ENCODE measurements at places on chromosomes 7 and 10.

GRCh38 chr7:34755008-34755407 is 97.0 kb downstream of the NPSR1 start:
- DNase-seq = no peak

- DNase-seq = no peak
These were observed 31.7 kb downstream of the PPP1R3C start for GRCh38 chr10:91601212-91601611.

DNA sequence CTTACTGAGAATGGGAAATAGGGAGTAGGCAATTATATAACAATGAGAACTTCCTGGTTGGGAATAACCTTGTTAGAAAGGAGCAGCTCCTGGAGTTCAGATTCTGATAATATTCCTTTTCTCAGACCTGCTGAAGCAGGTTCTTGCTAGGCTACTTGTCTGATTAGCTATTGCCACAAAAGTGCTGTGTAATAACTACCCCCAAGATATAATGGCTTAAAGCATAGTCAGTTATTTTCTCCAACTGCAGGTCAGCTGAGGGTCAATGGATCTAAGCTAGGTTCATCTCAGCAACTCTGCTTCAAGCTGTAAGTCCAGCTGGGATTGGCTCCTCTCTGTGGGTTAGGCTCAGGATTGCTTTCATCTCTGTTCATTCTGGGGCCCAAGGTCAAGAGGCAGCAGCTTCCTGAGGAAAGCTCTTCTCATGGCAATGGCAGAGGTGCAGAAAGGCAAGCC is 9.4 kb upstream of the CNOT4 start:
- DNase-seq = no peak

DNA sequence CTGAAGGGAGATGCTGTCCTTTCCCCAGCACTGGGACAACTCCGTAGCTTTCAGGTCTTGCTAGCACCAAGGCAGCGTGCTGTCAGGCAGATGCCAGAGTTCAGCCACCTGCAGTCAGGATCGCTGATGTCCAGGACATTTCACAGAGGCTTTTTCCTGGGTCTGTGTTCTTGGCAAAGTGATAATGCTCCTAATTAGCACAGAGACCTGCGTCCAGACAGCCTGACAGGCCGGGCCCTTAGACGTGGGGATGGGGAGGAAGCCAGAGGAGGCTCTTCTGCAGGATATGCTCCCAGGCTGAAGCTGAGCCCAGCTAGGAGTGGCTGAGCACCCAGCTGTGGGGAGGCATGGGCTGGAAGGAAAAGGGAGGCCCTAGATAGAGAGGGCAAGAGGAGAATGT is 82.5 kb upstream of the TBX20 start:
- DNase-seq = no peak

- no peak for DNase-seq
These were observed 21.7 kb upstream of the MACC1 start for GRCh38 chr7:20238754-20239324.

DNA sequence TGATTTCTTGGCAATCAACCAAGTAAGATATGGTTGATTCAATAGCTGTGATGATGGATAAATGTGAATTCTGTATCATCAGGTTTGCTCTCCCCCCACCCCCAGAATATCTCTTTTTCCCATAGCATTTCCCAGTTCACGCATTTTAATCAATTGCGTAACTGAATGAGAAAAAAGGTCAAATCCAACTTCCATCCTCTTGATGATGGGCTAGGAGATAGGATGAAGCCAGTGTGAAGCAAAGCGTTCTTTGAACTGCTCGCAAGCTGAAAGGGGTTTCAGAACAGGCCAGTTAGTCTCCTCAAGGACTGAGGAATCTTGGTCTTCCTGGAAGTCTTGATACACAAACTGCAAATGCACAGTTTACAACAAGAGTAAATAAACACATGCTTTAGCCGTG is 94.5 kb upstream of the ARMC3 start:
- no peak for DNase-seq

- DNase-seq = no peak
These were observed 159.7 kb upstream of the PLXDC2 start for GRCh38 chr10:19656420-19657042.

DNA sequence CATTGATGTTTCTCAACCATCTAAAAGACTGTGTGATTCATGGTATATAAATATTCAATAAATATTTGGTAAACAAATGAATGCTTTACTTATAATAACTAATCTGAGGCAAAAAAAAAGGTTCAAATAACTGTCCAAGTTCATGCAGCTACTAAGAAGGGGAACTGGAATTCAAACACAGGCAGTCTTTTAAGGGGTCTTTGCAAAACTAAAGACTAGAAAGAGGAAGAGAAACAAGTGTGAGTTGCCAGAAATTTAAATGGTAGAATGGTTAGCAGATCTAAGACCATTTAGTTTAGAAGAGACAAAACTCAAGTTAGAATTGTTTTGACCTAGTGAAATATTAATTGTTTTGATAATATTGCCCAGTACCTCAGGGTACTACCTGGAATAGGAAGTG is 642.0 kb upstream of the LRRN3 start:
- no peak for DNase-seq

DNA sequence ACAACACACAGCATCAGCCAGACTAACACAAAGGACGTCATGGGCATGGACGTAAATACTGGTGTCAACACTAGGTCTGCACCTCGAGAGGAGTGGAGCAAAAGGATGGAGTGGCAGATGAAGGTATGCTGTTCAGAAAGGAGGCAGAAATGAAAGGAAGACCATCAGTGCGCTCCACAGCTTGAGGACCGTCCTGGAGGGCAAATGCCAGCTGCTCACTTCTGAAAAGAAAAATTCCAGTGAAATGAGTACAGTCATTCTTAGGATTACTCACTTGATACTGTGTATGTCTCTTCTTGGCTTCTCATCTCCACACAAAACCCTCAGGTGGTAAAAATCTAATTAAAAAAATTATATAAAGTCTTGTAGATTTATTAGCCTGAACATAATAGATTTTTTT is 44.8 kb downstream of the EGFR start:
- DNase-seq = peak; percentile 47

GRCh38 chr10:73802276-73802991 is 9.0 kb downstream of the NDST2 start:
- DNase-seq = no peak

GRCh38 chr10:113252650-113253618 is 299.9 kb upstream of the HABP2 start:
- DNase-seq = no peak

- DNase-seq = no peak
These were observed 32.7 kb upstream of the SMNDC1 start for GRCh38 chr10:110337401-110337800.

- no peak for DNase-seq
These were observed 273.1 kb downstream of the SEMA3D start for GRCh38 chr7:84913731-84914130.

DNA sequence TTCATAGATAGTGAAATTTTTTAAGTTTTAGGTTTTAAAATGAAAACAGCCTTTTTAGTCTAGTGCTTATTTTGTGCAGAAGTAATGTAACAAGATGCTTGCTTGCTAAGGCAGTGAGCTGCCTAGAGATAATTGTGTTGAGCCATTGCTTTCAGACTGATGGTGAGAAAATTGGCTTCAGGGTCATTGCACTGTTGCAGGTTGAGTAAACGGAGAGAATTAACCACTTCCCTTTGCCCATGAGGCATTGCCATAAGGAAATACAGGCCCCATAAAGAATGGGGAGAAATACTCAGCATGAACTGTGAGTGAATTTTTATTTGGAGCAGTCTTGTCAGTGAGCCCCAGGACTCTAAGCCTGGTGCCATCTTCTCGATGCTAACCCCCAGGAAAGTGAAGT is 140.5 kb downstream of the LRRC4 start:
- no peak for DNase-seq

- DNase-seq = no peak
These were observed 14.2 kb downstream of the ANK3 start for GRCh38 chr10:60375293-60376004.

- DNase-seq = no peak
These were observed 22.4 kb upstream of the CYTH3 start for GRCh38 chr7:6294839-6295238.

GRCh38 chr10:96833220-96834001 is 1.3 kb downstream of the LCOR start:
- DNase-seq = no peak

GRCh38 chr10:32379950-32380551 is 33.1 kb upstream of the EPC1 start:
- no peak for DNase-seq

GRCh38 chr10:102600816-102601215 is 43.5 kb upstream of the TRIM8 start:
- no peak for DNase-seq

DNA sequence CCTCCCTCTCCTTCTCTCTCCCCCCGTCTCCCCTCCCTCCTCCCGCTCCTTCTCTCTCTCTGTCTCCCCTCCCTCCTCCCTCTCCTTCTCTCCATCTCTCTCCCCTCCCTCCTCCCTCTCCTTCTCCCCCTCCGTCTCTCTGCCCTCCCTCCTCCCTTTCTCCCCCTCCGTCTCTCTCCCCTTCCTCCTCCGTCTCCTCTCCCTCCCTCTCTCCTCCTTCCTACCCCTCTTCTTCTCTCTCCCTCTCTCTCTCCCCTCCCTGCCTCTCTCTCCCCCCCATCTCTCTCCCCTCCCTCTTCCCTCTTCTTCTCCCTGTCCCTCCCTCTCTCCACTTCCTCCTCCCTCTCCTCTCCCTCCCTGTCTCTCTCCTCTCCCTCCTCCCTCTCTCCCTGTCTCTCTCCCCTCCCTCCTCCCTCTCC is 32.2 kb downstream of the AP5Z1 start:
- no peak for DNase-seq

- no peak for DNase-seq
These were observed 24.0 kb upstream of the SH3PXD2A start for GRCh38 chr10:103879409-103879808.

GRCh38 chr7:103593691-103594090 is 147.7 kb upstream of the SLC26A5 start:
- no peak for DNase-seq
